NCI-H1417 (cell line): ENCODE measurements at places on chromosomes 6 and 20.
A peak's percentile ranks its signal among the peaks of the same experiment; 100 is the strongest.

DNA sequence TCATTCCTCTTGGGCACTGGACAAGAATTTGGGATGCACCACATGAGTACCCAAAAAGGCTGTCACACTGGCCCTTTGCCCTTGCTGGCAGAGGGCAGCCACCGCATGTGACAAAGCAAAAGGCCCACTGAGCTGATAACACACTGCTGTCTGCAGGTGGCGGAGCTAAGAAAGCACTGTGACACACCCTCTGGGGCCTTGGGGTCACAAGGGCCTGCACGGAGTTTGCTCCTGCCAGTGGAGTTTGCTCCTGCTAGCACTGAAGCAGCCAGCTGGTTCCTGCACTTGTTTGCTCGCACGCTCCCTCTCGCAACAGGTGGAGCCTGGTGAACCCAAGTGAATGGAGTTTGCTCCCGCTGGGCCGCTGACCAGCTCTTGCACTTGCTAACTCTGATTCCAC lies 132.6 kb downstream of the LCA5 start:
- DNase-seq, result no peak

DNA sequence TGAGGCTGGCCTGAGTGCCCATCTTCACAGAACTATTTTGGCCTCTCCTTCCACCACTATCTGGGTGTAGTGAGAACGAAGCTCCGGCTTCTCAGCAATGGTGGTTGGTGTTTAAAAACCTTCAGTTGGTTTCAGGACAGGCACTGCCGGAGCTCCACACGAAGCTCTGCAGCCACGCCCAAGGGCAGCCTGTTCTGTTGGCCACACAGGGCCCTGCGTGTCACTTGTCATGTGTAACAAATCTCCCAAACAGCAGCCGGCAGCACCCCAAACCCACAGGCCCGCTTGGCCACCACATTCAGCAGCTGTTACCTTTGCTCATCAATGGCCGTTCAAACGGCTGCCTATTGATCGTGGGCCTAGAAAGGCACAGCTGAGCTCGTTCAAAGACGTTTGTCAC lies 97.5 kb downstream of the ERMARD start:
- no peak for DNase-seq

- no peak for DNase-seq
These were observed 38.7 kb upstream of the POU5F1 start for GRCh38 chr6:31209137-31209536.

DNA sequence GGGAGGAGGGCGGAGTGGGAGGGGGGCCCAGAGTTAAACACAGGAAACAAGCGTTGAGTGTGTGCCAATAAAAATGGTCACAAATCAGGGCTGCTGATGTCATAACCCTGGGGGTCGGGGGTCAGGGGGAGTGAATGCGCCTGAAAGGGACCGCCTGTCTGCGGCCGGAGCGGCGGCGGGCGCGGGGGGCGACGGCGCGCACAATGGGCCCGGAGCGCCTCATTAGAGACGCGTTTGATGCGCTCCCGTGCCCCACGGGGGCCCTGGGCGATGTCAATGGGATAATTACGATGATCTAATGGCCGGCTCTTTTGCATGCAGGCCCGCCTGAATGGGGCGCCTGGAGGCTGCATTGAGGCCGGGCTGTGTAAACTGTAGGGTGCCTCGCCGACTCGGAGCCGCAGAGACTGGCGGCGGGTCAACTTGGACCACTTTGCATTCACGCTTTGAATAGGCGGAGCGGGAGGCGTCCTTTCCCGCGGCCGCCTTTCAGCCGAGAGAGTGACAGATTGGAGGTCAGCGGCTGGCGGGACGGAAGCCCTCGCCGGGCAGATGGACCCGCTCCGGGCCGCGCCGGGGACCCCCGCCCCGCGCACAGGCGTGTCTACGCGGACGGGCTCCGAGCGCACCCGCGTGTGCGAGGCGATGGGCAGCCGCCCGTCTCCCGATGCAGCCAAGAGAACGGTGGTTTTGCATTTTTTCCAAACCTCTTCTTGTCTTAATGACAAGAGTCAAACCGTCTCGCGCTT lies 296.1 kb downstream of the TFAP2C start:
- no peak for DNase-seq

DNA sequence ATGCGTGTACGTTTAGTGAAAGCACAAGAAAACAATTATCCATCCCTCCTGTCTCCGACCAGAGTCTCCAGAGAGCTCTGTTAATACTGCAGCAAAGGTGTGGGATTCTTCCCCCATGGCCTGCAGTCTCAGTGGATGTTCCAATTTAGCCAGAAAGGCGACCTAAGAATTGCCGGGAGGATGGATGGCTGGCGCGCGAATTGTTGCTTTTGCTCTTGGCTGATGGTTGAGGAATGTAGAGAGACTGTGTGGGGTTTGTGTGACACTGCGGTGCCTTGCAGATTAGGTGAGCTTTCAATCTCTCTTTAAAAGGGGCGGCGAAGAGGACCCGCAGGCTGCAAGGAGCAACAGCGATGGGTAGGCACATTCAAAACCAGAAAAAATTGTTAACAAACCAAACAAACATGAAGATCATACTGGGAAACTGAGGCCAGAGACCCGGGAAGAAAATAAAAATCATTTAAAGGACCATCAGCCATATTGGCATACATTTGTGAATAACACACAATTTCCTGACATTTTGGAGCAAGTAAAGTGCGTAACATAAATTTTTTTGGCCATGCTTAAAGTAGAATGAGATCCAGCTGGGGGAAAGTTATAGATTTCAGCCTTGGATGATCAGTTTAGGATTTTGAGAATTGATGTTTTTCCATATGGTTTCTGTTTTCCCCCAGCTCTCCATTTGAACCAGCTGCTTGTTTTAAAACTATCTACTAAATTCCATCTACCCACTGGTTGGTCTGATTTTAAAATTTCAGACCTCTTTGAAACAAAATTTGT lies 46.3 kb downstream of the GNAS start:
- no peak for DNase-seq

DNA sequence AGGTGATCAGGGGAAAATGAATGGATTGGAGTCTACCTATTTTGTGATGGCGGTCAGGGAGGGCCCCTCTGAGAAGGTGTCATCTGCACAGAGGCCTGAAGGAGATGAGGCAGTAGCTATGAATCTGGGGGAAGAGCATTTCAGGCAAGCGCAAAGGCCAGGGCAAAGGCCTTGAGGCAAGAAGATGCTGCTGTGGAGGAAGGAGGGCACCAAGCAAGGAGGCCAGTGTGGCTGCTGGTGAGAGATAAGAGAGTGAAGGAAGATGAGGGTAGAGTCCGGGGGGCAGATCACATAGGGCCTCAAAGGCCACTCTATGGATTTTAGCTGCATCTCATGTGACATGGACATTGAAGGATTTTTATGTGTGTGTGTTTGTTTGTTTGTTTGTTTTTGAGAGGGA lies 20.6 kb upstream of the CSNK2A1 start:
- DNase-seq, result no peak

DNA sequence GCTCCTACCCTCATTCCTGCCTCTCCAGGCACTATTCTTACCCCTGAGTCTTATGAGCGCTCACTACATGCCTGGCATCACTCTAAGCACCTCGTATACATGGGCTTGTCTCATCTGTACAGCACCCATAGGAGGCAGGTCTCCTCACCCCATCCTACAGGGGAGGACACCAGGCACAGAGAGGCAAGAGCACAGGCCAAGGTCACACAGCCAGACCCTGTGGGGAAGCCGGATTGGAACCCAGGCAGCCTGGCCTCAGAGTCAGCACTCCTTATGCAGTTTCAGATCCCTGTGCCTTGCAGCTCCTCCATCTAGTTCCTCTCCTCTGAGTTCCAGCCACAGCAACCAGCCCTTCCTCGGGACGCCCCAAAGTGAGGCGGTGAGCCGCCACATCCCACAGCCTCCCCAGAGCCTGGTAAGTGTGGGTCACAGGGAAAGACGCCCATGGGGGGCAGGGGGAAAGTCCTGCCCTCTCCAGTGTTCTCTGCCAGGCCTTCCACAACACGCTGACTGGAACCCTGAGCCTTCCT lies 103.3 kb downstream of the NFATC2 start:
- no peak for DNase-seq

GRCh38 chr20:58073945-58074856 lies 154.3 kb downstream of the ANKRD60 start:
- DNase-seq, result no peak

GRCh38 chr20:13525225-13525940 lies 113.3 kb downstream of the TASP1 start:
- DNase-seq, result no peak

GRCh38 chr20:38751360-38751976 lies 3.2 kb downstream of the ACTR5 start:
- DNase-seq, result peak; percentile 16

DNA sequence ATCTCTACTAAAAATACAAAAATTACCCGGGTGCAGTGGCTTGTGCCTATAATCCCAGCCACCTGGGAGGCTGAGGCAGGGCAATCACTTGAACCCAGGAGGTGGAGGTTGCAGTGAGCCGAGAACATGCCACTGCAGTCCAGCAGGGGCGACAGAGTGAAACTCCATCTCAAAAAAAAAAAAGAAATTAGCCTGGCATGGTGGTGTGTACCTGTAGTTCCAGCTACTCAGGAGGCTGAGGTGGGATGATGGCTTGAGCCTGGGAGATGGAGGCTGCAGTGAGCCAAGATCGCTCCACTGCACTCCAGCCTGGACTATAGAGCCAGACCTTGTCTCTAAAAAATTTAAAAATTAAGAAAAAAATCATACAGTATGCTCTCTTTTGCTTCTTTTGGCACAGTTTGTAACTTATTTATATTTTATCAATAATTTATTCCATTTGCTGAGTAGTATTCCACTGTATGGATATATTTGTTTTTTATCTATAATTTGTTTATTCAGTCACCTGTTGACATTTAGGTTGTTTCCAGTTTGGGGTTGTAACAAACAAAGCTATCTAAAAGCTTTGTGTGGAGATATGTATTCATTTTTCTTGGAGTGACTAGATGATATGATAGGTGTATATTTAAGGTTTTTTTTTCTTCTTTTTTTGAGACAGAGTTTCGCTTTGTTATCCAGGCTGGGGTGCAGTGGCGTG lies 8.0 kb upstream of the MYBL2 start:
- DNase-seq, result no peak

DNA sequence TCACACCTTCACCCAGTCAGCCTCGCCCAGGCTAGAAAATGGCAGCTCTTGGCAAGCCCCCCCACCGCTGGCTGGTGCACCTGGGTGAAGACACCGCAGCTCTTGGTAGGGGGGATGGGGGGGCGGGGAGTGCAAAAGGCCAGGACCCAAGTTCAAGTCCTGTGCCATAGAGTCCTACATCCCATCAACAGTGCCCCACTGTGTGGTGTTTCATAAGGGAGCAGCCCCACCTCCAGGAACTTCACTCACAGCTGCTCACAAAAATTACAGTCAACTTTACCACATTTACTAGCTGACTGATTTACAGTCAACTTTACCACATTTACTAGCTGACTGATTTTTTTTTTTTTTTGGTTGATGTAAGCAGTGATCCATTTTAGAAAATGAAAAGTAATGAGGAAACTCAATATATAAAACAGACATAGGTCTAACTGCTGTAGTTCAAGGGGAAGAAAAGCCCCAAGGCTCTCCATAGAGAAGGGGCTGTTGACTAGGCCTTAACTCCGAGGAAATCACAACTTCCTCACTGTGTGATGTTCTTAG lies 208.9 kb upstream of the SNX9 start:
- no peak for DNase-seq

- DNase-seq, result no peak
These were observed 78.4 kb downstream of the PREX1 start for GRCh38 chr20:48749437-48749836.

- no peak for DNase-seq
These were observed 189.7 kb downstream of the NFATC2 start for GRCh38 chr20:51352791-51353190.

DNA sequence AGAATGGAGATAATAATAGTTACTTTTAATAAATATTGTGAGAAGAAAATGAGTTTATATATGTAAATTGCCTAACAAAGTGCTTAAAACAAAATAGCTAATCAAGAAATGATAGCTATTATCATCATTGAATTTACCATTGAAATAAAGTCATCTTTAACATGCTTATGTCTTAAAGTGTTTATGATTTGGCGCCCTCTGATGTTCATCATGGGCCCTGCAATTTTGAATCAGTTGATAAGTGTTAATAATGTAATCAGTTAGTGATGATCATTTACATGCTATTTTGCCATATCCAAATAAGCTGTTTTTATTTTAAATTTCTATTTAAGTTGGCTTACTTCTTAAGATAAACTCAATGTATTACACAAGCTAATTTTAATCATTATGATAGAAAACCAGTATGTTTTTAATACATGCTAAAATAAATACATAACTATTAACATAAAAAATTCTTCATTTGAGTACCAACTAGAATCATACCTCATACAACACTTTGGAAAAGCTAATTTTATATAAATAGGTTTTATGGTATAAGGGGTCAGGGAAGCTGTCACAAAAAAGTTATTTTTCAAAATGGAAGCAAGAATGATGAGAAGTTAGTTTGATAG lies 39.2 kb upstream of the TPD52L1 start:
- peak; percentile 75 for DNase-seq

- peak; percentile 91 for DNase-seq
These were observed at the start of gene TMEM14A for GRCh38 chr6:52670502-52671409. TSS of gene TMEM14A (plus strand) at chr6:52671113. CDS start at chr6:52677103, 5,990 bp downstream.

DNA sequence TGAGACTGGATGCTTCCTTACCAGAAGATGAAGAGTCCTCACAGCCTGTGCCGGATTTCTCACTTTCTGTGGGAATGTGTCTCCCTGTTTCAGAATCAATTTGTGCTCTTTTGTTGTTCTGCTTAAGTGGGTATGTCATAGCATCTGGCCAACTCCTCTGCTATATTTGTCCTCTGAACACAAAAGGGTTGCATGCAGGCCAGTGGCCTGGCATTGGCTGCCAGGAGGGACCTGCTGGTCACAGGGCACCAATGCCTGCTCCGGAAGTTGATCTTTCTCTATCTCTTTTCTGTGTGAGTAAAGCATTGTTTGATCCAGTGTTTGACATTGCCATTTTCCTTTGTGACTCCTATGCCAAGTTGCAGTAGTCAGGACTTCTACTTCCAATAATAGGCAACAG lies 47.8 kb downstream of the JARID2 start:
- DNase-seq, result no peak

- DNase-seq, result no peak
These were observed 8.1 kb upstream of the DLGAP4 start for GRCh38 chr20:36298061-36298460.

- DNase-seq, result no peak
These were observed 87.8 kb downstream of the PLEKHG1 start for GRCh38 chr6:150687508-150687907.

DNA sequence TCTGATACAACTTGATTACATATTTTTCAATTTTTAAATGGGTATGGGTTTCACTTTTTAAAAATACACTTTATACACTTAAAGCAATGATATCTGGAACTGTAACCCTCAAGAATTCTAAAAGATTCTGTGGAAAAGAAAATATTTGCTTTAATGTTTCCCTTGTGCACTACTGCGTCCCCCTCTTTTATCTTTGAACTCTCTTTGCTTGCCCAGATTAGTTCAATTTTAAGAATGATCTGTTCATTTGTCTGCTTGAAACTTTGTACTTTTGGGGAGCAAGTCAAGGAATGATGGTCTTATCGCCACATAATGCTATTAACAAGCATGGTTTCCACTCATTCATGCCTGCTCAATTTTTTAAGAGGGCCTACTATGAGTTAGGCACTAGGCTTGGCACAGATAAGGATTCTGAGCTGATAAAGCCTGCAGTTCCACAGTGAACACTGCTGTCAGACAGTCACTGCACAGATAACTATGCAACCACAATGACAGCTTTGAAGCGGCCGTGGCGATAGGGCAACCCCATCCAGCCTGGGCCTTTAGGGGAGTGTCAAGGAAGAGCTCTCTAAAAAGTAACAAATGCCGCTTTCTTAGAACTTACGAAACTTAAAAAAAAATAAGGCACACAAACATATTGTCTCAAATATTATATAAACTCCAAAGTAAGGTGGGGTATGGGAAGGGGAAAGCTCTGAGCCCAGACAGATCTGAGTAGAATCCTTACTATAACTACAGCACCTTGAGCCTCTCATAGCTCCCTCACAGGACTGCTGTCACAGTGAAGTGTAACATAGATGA lies 29.7 kb downstream of the FYN start:
- DNase-seq, result no peak
